Effector CD4-positive, alpha-beta T cell (primary cell): ENCODE measurements at places on chromosomes 13 and 19.

DNA sequence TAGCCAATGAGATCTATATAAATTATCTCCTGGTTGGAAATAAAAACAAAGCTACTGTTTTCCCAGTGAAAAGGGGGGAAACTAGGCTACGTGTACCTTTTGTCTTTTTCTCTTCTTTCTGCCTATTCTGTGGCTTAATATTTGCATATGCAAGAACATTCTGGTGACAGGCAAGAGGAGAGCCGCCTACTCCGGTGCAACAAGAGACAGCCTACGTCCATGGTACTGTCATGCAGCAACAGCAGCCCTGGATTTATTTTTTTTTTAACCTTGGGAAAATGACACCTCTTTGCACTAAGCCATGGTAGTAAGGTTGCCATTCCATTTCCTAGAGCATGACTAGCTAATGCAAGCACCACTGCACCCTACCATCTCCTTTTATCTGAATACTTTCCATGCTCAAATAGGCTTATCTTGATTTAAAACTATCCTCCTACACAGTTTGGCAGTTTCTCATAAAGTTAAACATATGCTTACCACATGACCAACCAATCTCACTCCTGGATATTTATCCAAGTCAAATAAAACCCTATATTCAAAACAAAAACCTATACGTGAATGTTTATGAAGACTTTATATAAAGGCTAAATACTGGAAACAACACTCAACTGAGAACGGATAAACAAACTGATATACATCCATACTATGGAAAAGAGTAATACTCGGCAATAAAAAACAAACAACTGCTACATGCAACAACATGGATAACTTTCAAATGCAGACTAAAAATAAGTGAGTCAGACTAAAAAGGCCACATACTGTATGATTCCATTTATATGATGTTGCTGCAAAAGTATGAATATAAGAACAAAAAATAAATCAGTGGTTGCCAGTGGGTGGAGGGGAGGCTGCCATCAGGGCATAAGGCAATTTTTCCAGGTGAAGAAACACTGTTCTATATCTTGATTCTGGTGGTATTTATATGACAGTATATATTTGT, 17.3 kb downstream of the NUFIP1 start:
- DNase-seq, result no peak

- DNase-seq, result no peak
These were observed 345.0 kb upstream of the SPRY2 start for GRCh38 chr13:80685942-80686341.

GRCh38 chr19:30263830-30264381, 108.3 kb upstream of the ZNF536 start:
- no peak for DNase-seq

GRCh38 chr19:48659768-48660167, 13.0 kb downstream of the NTN5 start:
- DNase-seq, result no peak

DNA sequence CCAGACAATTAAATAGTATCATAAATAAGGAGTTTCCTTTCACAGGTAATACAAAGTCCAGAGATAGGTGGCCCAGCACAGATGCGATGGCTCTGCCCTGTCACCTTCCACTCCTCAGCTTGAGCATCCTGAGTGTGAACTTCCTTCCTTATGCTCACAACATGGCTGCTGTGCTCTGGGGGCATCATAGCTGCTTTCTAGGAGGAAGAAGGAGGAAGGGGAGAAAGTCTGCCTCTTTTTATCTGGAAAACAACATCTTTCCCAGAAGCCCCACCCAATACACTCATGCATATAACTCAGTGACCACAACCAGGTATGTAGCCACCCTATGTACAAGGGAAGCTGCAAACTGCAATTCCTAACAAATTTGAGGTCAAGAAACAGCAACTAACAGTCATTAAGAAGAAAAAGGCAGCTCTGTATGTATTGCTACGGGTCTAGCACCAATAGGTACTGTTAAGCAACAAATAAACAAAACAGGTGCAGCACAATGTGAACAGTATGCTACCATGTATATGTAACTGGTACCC, 201.2 kb upstream of the UBL3 start:
- DNase-seq, result no peak

DNA sequence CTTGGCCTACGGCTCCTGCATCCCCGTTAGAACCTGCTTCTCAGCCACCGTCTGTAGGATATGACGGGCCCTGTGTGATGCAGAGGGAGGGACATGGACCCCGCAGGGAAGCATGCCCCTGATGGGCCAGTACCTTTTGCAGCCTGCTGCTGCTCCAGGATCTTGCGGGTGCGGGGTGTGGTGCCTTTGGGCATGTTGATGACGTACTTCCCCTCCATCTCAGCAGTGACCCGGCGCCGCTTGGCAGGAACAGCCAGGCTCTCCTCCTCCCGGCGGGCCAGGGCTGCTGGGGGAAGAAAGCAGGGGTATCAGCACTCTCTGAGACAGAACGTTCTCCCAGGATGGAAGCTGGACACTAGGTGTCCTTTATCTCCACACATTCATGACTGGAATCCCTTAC, 22.0 kb downstream of the C19orf47 start:
- no peak for DNase-seq
